Fibroblast of skin of back (primary cell): ENCODE measurements at places on chromosomes 3 and 15.
A peak's percentile ranks its signal among the peaks of the same experiment; 100 is the strongest.

- no peak for DNase-seq
Observed at GRCh38 chr15:101143321-101143720, 108.5 kb downstream of the CHSY1 start.

DNA sequence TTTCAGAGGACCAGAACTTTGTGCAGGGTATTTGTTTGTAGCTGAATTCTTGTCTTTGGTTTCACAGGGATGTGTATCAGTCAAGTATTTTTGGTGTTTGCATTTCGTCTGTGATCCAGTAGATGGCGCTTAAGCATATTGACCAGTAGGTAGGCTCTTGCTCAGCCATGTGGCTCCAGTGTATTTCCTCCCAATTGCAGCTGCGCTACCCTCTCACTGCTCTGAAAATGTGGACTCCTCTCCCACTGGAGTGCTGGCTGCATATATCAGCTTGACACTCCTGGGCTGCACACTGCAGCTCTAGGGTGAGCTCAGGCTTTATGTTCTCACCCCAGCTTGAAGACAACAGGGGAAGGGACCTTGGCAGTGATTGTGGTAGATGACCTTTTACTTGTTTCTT is 1264.3 kb upstream of the ALCAM start:
- peak; percentile 64 for DNase-seq

DNA sequence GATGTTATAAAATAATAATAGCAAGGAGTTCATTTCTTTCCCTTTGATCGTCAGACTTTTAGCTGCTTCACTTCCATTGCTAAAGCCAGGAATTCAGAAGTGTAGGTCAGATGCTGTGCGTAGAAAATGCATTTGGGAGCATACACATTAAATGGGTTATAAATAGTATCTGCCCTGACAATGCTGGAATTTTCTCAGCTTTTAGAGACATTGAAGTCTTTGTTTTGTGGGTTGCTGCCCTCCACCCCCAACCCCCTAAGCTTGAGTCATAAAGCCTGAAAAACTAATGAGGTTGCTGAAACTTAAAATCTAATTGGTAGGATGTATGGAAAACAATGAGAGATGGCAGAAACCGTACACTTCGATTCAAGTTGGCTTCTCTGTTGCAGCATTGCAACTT is 81.9 kb downstream of the MITF start:
- peak; percentile 33 for DNase-seq

GRCh38 chr3:193554811-193555210 is at the start of gene ATP13A4:
TSS of gene ATP13A4 (minus strand) at chr3:193554895. CDS start at chr3:193554799, 96 bp downstream.
- DNase-seq = no peak

DNA sequence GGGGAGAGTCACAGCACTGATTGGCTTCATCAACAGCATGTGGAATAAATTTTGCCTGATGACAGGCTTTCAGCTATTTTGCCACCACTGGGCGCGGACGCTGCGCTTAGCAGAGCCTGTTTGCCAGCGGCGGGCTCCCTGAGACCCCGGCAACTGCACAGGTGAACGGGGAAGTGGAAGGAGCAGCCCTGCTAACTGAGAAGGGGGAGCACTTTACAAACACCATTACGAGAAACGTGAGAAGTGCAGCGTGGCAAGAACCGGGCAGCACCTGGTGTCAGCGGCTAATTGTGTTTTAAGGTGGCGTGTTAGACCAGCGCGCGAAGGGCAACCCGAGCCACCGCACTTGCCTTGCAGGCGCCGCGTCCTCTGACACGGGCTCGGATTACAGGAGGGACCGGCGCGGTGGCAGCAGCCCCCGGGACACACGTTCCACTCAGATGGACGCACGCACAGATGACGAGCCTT is 307.8 kb upstream of the ARRDC4 start:
- DNase-seq = no peak

DNA sequence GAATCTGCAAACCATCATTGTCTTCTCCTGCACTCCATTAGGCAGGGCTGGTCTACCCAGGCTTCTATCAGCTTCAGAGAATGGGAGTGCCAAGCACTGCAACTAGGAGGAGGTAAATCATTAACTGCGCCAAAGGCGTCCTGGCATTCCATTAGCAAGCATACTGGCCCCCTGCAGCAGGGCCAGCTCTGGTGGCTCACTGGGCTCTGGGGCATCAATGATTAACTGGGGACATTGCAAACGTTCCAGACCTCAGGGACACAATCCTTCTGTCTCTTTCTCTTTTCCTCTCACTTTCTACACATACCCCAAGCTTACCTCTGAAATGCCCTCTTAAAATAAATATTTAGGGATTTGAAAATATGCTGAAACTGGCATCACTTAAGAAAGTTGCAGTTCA is 129.0 kb downstream of the MYLK start:
- DNase-seq = no peak
